Keratinocyte (primary cell): ENCODE measurements at places on chromosomes 12 and 14. TPM values are rescaled to one million over a fixed set of nuclear protein-coding genes. Genes with fewer than 3 reads are reported as not detected.

DNA sequence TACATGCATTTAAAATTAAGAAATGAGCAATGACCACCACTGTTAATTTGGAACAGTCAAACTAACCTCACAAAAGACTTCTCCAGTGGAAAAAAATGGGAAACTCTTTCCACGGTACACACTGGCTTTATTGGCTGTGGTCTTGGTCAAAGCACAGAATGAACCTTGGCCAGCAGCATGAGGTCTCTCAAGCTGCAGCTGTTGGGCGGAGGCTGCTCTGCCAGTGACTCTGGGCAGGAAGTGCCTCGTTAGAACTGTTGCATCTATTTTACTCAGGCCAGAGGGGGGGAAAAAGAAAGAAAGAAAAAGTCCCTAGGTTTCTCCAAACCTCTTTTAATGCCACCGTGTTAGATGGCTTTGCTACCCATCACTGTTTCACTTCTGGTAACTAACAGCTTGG, 279.8 kb upstream of the DIO2 start:
- DNase-seq: no peak
- H3K4me1 ChIP-seq: no peaks in the 10 kb centered on the region
- no peaks in the 10 kb centered on the region for H3K27me3 ChIP-seq
- no peaks in the 10 kb centered on the region for H3K36me3 ChIP-seq

DBX2 gene
- not detected in 3 replicates for polyA plus RNA-seq

HHIPL1 gene
- 0.08 to 0.17 TPM (median 0.11 TPM) in 3 replicates for polyA plus RNA-seq

- no peaks in the 10 kb centered on the region for H3K27me3 ChIP-seq
- H3K4me3 ChIP-seq: no peak overlapping the region
- H3K36me3 ChIP-seq: peaks cover 80% of the 10 kb centered on the region
- no peak overlapping the region for H3K27ac ChIP-seq
Measured at GRCh38 chr12:4293299-4293965, 19.9 kb downstream of the CCND2 start.

DNA sequence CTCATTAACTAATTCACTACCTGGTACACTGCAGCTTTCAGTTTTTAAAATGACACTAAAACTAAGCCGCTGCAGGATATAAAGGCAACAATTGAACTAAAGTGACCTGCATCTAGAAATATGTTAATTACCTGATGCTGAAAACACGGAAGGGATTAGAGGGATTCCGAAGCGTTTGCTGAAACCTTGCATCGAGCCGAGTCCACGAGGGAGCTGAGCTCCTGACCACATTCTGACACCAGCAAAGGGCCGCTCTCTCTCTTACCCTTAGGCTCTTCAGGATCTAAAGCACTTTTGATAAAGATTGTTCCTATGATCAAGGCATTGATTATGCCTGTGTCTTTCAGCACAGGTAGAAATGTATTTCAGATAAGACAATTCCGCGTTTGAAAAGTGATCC, 59.5 kb upstream of the CDKN3 start:
- H3K27ac ChIP-seq: no peak overlapping the region
- no peaks in the 10 kb centered on the region for H3K4me1 ChIP-seq
- H3K4me3 ChIP-seq: no peak overlapping the region
- DNase-seq: no peak
- H3K36me3 ChIP-seq: no peaks in the 10 kb centered on the region
